ENCODE measurements at places on chromosomes 13 and 19.

DNA sequence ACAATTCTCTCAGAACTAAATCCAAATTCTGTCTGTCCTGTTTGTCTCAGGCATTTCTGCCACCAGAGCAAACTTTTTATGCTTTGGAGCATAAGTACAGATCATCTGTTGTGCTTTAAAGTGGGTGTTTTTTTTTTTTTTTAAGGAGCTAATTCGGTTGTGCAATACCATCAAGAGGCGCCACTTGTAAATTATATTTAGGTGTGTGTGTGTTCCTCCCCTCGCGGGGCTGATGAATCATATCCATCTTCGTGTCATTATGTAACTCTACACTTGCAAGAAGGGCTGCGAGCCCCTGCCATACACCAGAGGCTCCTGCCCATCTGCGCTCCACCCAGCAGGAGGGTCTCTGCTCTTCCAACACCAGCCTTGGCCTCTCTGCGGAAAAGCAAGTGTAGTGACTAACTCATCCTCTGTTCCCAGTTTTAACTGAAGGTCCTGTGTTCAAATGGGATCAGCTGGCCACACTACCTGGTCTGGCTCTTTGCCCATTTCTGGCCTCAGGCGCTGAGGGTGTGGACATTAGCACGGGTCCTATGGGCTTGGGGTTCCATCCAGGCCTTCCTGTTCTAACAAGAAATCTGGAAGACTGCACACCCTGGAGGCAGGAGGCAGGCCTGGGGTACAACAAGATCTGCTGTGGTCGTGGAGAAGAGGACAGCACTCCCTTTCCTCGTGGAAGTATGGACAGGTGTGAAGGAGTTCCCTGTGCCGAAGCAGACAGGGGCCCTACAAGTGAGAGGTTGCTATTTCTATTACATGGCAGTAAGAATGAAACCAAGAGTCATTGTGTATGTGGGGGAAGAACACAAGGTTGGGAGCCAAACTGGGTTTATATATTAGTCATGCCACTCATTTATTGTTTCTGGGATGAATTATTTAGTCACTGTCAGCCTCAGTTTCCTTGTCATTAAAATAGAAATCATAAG lies 96.1 kb upstream of the MBNL2 start:
- no peak for DNase-seq

DNA sequence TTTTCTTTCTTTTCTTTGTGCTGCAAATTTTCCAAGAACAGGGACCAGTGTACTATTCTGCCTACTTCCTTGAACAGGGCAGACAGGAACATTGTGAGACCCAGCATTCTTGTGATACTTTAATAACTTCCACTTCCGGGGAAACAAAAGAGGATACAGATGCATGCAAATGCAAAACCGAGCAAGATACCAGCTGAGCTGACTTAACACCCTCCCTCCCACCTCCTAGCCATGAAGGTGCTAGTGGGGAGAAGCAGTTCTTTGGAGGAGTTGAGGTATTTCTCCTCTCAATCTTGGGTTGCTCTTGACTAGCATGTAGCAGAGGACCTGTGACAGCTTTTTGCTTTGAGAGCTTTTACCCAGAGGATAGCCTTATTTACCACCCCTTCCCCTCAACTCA lies 111.2 kb downstream of the KLF5 start:
- no peak for DNase-seq

- DNase-seq: no peak
Observed at GRCh38 chr19:51572410-51572809, 1.3 kb downstream of the ZNF175 start.

DNA sequence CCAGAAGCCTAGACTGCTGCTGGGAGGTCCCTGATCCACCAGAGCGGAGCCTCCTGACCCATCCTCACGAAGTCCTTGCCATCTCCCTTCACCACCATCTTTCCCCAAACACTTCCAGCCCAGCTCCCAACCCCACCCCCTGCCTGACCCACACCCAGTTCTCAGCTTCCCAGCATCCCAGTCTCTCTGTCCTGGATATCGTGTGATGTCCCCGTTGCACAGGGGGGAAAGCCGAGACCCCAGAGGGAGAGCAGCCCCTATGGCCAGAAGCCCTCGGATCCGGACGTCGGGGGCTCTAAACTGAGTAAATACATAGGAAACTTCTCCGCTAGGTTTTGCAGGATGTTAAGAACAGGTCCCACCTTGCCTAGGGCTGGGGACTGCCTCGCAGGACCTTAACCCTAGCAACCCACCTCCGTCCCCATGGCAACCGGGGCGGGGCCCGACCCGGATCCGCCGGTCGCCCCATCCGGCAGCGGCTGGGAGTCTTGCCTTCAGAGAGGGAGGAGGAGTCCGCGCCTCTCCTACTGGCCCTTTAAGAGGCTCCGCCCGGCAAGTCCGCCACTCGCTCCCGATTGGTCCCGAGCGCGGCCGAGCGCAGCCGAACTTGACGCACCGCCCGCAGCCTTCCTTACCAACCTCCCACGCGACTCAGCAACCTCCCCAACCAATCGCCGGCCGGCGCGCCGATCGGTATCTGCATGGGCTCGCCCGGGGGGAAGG lies 451 bp upstream of the HMG20B start:
- peak; percentile 97 for DNase-seq

DNA sequence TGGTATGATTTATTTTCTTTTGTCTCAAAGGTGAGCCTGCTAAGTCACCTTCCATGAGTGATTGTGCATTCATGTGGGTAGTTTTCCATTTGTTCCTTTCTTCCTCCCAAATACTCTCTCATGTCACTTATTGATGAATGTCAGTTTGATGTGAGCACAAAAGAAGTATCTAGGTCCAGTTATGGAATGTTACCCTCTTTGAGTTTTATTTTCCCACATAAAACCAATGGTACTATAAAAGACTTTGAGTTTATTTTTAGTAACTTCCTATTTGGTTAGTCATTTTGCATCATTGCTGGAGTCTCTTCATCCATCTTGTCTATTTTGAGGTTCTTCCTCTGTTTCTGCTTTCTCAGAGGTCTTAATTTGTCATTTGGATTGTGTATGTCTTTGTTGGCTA lies 321.3 kb downstream of the GPC6 start:
- no peak for DNase-seq

GRCh38 chr13:59522652-59523051 lies 641.1 kb downstream of the DIAPH3 start:
- DNase-seq: no peak

DNA sequence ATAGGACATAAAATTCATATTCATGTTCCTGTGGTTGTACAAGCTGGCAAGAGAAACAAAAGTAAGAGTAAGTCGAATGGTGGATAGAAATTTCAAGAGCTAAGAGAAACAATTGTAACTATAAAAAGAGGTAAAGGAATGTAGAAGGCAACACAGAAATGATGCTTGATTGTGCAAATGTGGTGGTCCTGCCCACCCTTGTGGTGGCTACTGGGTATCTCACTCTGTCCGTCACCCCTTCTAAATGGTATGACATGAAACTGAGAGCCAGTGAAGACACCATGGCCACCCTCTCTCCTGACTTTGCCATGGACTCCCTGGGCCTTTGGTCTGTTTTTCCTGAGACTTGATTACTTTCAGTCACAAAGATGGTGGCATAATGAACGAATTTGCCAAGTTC lies 925.9 kb upstream of the SLITRK6 start:
- DNase-seq: no peak

GRCh38 chr19:6761053-6761676 lies 6.1 kb downstream of the SH2D3A start:
- no peak for DNase-seq

GRCh38 chr13:105118426-105118985 lies 1417.0 kb downstream of the EFNB2 start:
- no peak for DNase-seq

DNA sequence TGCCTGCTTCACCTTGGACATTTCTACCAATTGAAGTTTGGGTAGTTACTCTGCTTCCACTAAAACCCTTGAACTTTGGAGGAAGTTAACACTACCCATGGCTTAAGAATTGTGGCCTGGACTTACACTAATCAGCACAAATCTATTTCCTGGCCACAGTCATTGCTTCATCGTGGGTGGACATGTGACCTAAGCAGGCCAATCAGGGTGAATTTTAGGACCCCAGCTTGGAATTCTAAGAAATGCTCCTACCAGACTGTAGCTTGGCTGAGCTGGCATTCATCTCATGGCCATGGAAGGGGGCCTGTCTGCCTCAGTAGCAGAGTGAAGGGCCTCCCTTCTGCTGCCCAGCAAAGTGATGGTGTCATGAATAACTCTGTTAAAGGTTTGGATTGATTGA lies 58.3 kb upstream of the SLC15A1 start:
- DNase-seq: no peak

GRCh38 chr13:110913322-110914080 lies 1.4 kb downstream of the ANKRD10 start:
- no peak for DNase-seq

DNA sequence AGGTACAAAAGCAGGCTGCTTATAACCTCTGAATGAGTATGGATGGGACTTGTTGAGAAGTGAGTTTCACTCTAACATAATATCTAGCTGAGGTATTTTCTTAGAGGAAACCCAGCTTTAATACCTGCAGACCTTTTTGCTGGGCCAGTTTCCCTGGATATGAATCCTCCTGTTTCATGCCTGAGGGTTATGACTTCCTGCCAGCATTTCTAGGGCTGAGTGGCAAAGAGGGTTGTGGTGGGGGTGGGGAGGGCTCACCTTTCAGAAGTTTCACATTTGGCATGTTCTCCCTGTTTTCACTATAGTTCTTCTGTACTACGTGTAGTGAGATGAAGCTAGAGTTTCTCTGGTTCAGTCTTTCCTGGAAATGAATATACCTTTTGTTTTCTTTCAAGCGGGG lies 73.7 kb downstream of the LACC1 start:
- no peak for DNase-seq

- peak; percentile 24 for DNase-seq
Observed at GRCh38 chr19:47790398-47790814, 11.9 kb downstream of the SELENOW start.

- DNase-seq: no peak
Observed at GRCh38 chr13:21673539-21673788, 2.6 kb downstream of the FGF9 start.

DNA sequence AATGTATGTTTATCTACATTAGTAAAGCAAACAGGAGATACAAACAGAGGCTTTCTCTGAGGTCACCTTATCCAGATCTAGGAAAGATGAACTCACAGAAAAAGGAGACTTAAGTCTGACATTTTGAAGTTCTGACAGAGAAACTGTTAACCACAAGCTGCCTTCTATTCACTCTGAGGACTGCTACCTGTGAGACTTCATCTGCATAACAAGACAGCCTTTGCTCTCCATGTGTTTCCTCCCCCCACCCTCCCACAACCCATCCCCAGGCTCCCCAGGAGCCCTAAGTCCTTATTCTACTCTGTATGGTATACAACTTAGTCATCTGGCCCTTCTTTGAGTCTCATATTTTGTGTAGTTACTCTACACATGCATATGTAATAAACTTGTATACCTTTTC lies 699.0 kb downstream of the FGF9 start:
- no peak for DNase-seq

- DNase-seq: no peak
Observed at GRCh38 chr19:38055655-38056521, 148.9 kb downstream of the SIPA1L3 start.

DNA sequence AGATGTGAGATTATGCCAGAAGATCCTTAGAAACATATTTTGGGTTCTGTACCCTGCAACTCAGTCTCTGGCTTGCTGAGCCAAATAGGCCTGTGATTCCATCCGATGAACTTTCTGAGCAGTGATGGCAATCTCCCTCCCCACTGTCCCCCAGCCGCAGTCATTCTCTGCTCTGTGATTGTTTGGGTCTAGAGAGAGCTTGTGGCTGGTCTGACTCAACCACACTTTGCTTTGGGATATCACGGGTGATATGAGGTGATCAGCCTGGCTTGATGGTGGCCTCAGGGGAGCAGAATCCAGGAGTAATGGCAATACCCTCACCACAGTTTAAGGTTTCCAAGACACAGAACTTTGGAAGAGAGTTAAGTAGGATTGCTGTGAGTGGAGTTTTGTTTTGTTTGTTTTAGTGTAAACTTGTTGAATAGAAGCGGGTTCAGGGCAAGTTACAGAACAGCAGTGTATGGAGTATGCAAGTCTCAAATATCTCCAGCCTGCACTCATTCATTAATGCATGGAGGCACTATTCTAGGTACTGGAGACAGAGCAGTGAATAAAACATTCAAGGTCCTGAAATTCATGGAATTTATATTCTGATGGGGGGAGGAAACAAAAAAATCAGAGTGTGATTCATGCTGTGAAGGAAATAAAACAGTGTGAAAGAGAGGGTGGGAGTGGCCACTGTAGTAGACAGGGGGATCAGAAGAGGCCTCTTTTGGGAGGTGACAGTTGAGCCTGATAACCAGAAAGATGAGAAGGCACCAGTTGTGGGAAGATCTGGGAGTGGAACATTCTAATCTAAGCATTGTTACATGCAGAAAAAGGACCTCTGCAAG lies 5.3 kb downstream of the SAMD4B start:
- DNase-seq: no peak

DNA sequence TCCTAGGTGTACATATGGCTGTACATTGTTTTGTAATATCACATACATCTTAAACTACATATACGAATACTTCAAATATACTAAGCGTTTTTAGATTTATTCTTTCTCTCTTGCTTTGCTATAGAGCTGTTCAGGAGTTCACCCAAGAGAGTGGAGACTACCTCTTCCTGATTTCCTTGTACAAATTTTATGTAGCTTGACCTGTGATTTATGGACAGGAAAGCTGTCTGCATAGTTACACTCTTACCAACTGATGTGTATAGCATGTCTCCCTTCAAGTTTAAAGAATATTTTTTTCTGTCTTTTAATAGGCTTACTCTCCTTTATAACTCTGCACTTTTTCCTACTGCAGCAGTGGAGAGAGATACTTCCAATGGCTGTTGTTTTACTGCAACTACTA lies 428.7 kb downstream of the NDFIP2 start:
- no peak for DNase-seq

DNA sequence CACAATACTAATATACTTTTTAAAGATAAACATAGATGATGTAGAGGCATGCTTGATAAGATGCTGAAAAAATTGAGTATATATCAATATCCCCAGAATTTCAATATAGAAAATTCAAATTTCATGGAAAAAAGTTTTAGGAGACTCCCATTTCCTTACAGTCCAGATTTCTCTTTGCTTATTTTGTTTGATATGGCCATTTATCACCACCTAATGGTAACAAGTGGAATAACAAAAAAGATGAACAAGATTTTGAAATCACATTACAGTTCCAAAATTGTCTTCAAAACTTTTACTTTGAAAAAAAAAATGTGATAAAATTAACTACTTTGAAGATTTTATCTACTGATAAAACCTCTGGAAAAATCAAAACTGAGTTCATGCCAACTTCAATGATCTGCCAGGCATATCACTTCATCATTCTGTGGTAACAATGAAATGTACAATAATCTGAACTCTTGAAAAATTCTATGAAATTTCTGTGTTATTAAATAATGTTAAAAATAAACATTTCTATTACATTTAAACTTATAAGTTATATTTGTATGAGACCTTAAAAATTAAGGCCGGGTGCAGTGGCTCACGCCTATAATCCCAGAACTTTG lies 17.5 kb downstream of the MIPEP start:
- DNase-seq: no peak

- no peak for DNase-seq
Observed at GRCh38 chr19:2477732-2478191, 1.8 kb downstream of the GADD45B start.

DNA sequence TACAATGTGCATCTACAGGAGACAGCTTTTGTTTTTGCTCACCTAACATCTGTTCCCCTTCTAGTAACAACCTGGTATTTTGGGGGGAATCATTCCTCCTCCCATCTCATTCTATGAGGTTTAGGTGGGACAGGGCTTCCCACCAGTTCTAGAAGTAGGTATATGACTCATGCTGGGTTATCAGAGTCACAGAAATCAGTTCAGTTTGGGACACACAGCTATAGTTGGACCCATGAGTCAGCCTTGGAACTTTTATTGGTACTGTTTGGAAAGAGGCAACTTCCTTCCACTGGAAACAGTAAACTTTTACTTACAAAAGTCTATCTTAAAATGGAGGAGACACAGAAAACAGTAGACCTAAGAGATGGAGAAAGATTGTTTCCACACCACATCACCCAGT lies 185.5 kb downstream of the DNAJC3 start:
- DNase-seq: no peak
